IMR-90 (cell line): ENCODE measurements at places on chromosomes 13 and 19.

DNA sequence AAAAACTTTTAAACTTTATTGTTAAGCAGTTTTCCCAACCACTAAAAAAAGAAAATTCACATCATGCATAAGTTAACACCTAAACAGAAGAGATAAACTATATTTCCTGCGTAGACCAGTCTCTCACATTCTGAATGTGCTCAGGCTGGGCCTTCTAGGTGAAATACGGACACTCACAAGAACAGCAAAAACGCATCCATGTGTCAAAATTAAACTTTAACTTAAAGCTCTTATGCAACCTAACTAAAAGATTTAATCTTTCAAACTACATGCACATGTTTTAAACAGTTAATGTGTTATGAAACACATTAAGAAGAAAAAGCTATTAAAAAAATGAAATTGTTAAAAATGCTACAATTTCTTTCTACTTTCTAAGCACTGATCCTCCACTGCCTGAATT is 2.6 kb downstream of the SAFB2 start:
- DNase-seq = no peak

- DNase-seq = no peak
These were observed 112.8 kb downstream of the NALCN start for GRCh38 chr13:101303521-101303920.

DNA sequence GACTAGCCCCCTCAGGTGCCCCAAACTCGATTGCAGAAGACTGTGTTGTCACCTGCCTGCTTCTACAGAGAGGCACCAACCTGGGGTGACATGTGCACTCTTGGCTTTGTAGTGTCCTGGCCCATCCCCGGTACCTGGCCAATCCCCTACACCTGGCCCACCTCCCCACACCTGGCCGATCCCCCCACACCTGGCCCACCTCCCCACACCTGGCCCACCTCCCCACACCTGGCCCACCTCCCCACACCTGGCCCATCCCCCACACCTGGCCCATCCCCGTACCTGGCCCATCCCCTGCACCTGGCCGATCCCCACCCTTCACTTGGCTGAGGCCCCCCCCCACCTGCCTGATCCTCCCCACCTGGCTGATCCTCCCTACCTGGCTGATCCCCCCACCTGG is 25.4 kb downstream of the ATP11A start:
- no peak for DNase-seq

GRCh38 chr19:1901940-1902404 is 3.2 kb upstream of the ADAT3 start:
- DNase-seq = no peak

DNA sequence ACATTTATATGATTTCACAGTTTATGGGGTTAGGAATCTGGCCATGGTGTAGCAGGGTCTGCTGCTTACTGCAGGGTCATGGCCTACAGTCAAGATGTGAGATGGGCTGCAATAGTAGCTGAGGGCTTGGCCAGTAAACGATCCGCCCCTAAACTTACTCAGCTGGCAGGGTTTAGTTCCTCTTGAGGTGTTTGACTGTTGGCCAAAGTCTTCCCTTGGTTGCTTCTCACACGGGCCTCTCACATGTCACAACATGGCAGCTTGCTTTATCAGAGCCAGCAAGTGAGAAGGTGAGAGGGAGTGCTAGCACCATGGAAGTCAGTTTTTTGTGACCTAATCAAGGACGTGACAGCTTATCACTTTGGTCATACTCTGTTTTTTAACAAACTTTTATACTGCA is 77.1 kb downstream of the DNAJC3 start:
- DNase-seq = no peak

DNA sequence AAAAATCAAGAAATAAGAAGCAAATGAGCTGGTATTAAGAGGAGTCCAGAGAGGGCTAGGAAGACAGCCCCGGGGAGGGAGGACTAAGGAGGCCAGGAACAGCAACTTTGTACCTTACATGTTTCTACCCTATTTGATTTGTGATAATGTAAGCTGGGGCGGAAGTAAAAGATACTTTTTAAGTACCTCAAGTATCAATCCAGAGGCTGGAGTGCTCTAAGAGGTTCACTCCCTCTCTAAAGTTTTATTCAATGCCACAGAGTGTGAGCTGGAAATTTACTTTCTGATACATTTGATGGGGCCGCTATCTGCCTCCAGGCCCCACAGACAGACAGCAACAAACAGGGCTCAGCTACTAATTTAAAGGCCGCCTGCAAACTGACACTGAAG is 11.4 kb downstream of the MLLT1 start:
- no peak for DNase-seq

DNA sequence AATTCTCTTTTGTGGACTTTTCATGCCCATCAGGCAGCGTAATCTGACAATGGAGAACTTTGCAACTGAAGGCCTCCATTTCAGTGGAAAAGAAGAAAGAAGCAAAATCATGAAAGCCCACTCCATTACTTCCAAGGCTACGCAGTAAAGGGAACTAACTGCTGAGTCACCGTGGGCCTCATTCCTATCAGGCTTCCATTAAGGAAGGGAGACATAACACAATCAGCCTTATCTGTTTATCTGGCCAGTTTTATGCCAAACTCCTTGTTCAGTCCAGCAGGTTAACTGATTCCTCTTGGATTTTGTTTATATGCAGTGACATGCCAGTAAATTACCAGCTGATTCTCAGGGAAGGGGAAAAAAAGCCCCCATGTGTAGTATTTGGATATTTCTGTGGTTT is 56.8 kb upstream of the KATNAL1 start:
- peak; percentile 60 for DNase-seq

- DNase-seq = peak; percentile 75
These were observed 44.9 kb downstream of the ZNF823 start for GRCh38 chr19:11693505-11694499.

DNA sequence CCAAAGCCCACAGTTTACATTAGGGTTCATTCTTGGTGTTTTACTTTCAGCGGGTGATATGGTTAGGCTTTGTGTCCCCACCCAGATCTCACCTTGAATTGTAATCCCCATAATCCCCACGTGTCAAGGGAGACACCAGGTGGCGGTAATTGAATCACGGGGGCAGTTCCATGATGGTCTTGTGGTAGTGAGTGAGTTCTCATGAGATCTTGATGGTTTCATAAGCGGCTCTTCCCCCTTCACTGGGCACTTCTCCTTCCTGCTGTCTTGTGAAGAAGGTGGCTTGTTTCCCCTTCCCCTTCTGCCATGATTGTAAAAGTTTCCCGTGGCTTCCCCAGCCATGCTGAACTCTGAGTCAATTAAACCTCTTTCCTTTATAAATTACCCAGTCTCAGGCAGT is 12.0 kb downstream of the FPR2 start:
- DNase-seq = no peak

DNA sequence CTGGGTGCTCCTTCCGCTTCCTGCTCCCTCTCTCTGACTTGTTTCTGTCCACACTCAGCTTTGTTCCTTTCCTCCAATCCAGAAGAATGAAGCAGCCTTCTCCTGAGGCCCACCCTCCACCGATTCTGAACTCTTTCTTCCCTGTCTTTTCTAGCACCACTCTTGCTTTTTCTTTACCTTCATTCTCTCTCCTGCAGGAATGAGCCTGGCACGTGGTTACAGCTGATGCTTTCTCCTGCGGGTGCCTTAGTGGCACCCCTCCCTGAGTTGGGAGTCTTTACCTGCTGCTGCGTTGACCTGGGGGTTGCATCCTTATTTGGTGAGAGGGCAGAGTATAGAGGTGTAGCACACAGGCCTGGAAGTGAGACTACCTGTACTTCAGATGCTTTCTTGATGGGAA is 6.2 kb downstream of the UBAC2 start:
- DNase-seq = no peak

DNA sequence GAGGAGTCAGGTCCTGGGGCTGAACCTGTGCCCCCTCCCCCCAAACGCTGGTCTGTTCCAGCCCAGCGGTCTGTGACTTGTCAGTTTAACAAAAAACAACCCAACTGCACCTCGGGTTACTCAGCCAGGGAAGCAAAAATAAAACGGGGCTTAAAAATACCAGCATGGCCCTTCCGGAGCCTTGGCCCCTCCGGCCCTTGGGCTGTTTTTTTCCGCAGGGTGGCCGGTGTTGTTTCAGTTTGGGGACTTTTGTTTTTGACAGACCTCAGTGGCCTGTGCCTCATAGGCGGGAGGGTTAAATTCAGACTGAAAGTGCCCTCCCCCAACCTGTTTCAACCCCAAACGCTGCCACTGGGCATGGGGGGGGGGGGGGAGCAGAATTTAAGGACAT is 4.0 kb downstream of the TCF3 start:
- no peak for DNase-seq

- DNase-seq = no peak
These were observed 117.8 kb upstream of the IRS2 start for GRCh38 chr13:109904218-109904617.

DNA sequence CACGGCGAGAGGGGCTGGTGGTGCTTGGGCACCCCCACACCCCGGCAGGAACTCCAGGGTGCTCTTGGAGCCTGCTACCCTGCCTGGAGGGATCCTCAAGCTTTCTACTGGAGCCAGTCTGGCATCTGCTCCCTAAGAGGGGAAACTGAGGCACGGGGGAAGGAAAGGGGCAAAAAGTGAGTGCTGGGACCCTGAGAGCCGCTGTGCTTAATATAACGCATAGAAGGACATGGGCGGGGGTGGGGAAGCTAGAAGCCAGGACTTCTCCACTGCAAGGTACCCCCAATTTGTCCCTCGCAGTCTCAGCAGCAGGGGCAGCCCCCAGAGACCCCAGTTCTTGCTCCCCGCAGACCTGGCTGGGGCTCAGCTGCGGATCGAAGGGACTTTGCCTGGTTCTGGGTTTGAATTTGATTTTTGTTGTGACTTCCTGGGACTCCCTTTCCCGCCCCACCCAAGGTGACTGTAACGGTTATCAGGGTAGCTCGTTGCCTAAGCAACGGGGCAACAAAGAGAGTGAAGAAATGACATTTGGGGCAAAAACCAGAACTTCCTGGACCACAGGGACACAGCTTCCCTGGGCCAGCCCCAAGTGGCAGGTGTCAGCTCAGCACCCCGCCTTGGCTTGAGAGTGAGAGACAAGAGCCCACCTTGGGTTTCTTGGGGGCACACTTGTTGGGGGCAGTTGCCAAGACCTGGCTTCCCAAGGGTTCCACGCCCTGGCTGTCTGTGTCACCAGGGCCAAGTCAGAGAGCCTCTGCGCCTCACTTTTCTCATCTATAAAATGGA is 638 bp downstream of the ADGRE5 start:
- DNase-seq = peak; percentile 20

- no peak for DNase-seq
These were observed 20.4 kb downstream of the POLRMT start for GRCh38 chr19:612941-613340.

DNA sequence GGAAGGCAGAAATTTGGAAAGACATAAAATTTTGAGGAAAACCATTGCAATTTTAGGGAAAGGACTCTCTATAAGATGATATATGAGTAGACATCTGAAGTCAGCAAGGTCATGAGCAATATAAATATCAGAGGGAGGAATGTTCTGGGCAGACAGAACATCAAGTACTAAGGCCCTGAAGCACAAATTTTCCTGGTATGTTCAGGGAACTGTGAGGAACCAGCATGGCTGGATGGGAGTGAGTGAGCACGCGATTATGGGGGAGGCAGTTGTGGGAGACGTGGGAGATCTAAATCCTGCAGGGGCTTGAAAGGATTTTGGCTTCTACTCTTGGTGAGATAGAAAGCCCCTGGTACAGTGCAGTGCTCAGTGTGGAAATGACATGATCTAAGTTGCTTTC is 112.0 kb downstream of the TBC1D4 start:
- no peak for DNase-seq

DNA sequence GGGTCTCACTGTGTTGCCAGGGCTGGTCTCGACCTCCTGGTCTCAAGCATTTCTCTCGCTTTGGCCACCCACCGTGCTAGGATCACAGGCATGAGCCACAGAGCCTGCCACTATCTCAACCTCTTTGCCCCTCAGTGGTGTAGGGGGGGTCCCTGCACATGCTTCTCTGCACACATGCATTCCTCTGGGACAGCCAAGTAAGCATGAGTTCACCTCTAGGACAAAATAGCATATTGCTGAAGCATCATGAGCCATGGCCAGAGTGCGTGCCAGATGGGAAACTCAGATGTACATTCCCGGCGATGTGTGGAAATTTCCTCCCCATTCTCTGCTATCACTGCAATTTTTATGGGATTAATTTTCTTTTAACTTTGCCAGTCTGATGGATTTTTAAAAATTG is 23.1 kb downstream of the CHAF1A start:
- peak; percentile 96 for DNase-seq

DNA sequence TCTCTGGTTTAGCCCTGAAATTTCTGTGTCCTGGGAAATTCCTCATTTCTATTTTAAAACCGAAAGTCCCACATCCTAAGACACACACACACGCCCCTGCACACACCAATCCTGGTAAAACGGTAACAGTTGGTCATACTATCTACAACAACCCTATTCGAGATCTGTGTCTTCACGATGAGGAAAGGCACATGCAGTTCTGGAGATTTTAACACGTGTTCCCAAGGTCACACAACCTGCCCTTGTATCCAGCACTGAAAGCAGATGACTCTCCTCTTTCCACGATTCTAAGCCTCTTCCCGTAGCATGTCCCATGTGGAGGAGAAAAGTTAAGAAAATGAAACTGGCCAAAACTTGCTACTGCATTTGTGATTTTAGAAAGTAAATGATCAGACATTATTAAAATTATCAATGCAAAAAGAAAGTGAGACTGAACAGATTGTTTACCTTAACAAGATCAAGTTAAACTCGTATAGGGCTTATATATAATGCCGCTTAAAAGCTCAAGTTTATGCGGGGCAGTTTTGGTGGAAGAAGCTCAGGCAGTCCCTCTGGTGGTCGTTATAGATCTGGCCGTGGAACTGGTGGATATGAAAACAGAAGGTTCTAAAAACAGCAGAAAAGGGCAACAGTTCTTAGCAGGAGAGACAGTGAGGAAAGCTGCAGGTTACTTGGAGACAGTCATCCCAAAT is 32.7 kb downstream of the VSTM1 start:
- DNase-seq = peak; percentile 24

DNA sequence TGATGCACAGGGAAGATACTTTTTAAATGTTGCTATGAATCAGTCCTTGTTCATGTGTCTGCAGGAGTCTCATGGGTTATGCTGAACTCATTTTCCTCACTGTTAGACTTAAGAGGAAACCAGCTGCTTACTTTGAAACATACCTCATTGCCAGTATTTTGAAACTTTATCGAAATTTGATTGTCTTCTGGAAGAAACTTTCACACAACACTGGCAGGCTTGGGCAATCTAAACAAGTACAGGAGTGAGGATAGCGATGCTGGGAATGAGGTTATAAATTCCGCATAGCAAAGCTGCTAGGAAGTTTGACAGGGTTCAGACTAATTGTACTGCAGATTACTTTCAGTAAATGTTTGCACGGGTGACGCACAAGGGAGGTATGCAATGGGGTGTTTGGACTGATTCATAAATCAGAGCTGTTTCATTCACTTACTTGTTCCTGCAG is 245.7 kb downstream of the DNAJC15 start:
- DNase-seq = peak; percentile 98

- no peak for DNase-seq
These were observed 63.9 kb downstream of the STK24 start for GRCh38 chr13:98512774-98513665.

GRCh38 chr13:34620862-34621261 is 321.2 kb upstream of the NBEA start:
- DNase-seq = no peak

GRCh38 chr19:11535792-11536595 is 2.7 kb upstream of the CNN1 start:
- DNase-seq = peak; percentile 88

GRCh38 chr13:90868321-90868920 is 479.1 kb upstream of the MIR17HG start:
- DNase-seq = peak; percentile 11

- peak; percentile 24 for DNase-seq
These were observed 265.3 kb downstream of the NALCN start for GRCh38 chr13:101150998-101151397.
